ENCODE measurements at places on chromosomes 16 and 17.

GRCh38 chr17:82237746-82238471, 9.1 kb downstream of the SLC16A3 start:
- no peak for DNase-seq

- DNase-seq: no peak
Observed at GRCh38 chr17:71461498-71462169, 659.2 kb upstream of the SOX9 start.

DNA sequence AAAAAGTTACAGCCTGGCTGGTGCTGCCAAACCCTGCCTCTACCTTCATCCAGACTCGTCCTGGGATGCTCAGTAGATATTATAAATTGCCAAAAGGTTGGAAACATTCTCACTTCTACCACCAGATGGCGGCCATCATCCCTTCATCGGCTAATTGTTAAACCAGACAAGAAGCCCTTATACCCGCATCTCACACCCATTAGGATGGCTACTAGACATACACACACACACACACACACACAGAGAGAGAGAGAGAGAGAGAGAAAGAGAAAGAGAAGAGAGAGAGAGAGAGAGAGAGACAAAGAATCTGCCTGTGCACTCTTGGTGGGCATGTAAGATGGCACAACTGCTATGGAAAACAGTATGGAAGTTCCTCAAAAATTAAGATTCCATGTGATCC, 15.0 kb upstream of the SCIMP start:
- no peak for DNase-seq

DNA sequence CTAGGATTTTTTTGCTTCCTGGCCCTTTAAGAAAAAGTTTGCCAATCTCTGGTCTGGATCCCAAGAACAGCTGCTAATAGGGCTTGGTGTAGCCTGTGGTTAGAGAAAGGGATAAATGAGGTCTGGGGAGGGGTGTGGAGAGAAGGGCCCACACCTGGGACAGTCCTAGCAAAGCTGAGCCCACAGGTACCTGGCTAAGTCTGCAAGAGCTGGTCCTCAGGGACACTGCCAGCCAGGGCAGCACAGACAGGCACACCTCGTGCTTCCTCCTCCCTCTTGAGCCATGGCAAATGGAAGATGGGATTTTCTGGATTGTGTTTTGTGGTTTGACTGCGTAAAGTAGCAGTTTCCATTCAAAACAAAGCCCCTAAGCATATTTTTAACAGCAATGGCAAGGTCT, 217.5 kb downstream of the SOX9 start:
- DNase-seq: no peak

DNA sequence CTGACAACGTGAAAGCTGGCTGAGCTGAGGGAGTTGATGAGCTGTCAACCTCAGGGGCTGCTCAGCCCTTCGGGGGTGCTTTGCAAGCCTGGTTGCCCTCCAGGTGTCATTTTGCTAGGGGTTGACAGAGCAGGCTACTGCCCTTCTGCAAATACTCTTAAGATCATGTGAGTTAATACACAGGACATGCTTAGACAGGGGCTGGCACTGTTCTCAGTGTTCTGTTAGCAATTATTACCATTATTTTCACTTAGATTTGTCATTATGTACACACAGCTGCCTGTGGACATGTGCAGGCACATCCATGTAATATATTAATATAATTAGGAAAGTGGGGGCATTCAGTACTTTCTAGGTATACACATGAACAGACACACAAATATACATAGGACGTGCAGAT, 554.3 kb upstream of the HSBP1 start:
- DNase-seq: no peak

DNA sequence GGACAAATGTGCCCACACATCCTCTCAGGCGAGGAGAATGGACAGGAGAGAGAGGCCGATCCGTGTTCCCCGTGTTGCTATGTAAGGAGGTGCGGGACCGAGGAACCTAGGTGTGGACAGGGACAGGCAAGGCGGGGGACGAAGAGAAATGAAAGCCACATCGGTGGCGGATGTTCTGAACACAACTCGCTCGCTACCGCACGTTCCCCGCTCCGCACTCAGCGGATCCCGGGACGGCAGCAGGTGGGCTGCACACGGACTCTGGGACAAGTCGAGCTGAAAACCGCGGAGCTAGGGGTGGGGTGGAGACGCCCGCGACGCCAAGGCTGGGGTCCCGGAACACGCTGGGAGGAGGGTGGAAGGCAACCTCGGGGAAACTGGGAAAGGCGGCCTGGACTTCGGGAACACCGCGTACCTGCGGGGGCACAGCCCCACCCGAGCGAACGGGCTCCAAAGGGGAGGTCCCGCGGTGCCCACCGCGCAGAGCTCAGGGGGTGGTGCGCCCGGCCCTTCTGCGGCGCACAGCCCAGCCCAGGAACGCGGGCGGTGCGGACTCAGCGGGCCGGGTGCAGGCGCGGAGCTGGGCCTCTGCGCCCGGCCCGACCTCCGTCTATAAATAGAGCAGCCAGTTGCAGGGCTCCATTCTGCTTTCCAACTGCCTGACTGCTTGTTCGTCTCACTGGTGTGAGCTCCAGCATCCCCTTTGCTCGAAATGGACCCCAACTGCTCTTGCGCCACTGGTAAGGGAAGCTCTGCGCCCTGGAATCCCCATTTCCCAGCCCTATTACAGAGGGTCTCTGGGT, at the start of gene MT1E:
MT1E (plus strand) TSS at position 642 of the 803 bp plus-strand sequence; CDS start at position 713, 71 bp downstream.
- DNase-seq: peak; percentile 79

DNA sequence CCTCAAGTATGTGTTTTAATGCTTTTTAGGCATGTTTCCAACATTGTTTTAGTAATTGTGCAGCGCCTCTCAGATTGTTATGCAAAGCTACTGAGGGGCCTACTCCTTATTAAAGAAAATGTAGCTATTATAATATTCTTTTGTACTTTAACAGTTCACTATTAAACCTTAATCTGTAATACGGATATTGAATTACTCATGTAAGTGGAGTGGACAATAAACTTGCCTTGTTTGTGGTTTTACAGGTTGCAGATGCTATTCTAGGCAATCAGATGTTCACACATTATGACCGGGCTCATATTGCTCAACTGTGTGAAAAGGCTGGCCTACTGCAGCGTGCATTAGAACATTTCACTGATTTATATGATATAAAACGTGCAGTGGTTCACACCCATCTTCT, 41.0 kb downstream of the PTRH2 start:
- DNase-seq: no peak

All from omental fat pad (tissue), 4 donors.